CD8-positive, alpha-beta memory T cell (primary cell): ENCODE measurements at places on chromosomes 3 and 15.

- DNase-seq = no peak
Observed at GRCh38 chr15:27057904-27058645, 87.1 kb downstream of the GABRG3 start.

GRCh38 chr3:59386165-59386564, 336.3 kb upstream of the CFAP20DC start:
- DNase-seq = no peak

DNA sequence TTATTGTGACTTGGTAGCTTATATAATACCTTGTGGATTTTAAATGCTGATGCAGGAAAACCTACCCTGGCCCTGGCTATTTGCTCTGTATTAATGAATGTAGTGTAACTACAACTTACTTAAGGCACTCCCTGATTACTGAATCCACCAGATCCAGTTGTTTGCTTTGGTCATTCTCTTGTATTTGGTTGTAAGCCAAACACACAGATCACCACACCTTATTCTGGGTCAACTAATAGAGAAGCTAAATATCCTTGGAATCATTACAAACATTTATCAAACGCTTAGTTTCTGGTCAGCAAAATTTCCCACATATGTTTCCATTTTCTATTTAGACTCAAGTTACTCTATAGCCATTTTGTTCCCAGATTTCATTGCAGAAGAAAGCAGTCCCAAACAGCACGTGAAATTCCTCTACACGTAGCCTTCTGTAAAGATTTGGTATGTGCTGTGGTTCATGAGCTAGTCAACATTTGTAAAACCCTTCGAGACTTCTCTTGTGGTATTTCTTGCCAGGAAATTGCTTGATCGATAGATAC, 322.6 kb downstream of the MEX3B start:
- DNase-seq = no peak

- no peak for DNase-seq
Observed at GRCh38 chr3:175149675-175150074, 290.5 kb downstream of the NAALADL2 start.

GRCh38 chr3:143608966-143609365, 239.3 kb downstream of the SLC9A9 start:
- DNase-seq = no peak

DNA sequence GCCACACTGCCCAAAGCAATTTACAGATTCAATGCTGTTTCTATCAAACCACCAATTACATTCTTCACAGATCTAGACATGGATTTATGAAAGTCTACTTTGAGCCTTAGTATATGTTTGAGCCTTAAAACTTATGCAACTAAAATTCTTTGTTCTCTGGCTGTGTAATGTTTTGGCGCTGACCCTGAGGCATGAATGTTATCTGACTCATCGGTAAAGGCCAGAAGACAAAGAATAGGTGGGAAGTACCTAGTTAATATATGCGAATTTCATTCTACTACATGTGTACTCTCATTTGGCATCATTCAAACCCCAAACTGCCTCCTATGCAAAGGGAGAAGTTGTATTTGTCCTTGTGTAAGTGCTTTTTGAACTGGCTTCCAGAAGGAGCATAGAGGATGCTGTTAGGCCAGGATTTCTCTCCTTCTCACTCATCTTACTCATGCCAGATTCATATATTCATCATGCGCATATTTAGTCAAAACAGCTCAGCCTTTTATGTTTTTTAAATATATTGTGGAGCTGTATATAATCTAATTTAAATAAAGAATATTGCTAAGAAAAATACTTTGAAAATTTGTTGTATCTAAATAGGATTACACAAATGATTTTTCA, 204.2 kb downstream of the NFKBIZ start:
- no peak for DNase-seq

DNA sequence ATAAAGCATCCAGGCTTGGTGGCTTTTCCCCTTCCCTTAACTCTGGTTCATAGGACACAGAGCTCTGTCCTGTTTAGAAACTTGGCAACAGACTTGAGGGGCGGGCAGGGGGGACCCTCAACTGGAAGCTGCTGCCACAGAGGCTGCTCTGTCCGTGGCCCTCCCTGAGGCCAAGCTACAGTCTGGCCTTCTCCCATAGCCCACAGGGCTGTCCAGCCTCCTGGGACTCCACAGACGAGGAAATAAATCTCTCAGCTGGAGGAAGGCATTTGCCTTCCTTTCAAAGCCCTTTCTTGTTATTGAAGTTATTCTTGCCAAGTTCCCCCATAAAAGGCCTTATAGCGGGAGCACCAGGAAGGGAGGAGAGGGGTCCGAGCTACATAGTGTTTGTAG, 248.8 kb upstream of the TPM1 start:
- no peak for DNase-seq

- no peak for DNase-seq
Observed at GRCh38 chr3:78260388-78260787, 1220.5 kb downstream of the ROBO2 start.

- DNase-seq = no peak
Observed at GRCh38 chr3:133857767-133858166, 37.9 kb downstream of the RAB6B start.

DNA sequence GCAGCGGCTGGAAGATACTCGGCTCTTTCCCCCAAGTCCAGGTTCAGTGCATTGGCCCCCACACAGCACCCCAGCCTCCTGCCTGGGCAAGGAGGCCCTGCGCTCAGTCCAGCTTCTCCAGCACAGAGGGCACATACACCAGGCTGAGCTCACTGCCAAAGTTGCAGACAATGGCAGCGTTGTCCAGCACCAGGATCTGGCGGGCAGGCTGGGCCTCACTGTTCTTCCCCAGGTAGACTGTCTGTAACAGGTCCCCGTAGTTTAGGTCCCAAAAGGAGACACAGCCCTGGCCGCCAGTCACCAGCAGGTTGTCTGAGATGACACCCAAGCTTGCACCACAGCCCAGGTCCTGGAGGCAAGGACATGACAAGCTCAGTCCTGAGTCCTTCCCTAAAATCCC, 32.9 kb downstream of the PTPN23 start:
- no peak for DNase-seq

DNA sequence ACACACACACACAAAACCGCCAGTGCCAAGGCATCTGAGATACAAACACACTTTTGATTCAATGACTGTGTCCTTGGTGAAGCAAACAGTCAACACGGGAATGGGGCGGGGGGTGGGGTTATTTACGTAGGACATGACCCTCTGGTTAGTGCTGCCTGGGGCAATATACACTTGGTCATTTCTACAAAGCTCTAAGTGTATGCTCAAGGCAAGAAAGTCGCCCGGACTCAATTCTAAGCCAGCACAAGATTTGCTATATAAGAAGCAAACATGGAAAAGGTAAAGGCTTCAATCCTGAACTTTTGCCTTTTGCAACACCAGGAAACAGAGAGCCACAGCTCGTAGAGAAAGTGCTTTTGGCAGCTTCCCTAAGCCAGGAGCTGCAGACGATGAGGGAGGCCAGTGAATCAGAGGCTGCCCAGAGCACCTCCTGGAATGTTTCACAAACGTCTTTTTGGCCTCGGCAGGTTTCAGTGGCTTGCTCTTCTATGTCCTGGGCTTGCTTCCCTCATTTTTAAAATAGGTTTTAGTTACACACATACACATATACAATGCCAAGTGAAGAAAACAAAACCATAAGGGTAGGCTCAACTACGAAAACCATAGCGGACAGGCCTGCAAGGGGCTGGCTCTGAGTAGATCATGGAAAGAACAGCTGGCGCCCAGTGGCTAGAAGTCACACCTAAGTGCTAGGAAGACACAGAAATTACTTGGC, 73.6 kb downstream of the TM4SF4 start:
- DNase-seq = no peak

DNA sequence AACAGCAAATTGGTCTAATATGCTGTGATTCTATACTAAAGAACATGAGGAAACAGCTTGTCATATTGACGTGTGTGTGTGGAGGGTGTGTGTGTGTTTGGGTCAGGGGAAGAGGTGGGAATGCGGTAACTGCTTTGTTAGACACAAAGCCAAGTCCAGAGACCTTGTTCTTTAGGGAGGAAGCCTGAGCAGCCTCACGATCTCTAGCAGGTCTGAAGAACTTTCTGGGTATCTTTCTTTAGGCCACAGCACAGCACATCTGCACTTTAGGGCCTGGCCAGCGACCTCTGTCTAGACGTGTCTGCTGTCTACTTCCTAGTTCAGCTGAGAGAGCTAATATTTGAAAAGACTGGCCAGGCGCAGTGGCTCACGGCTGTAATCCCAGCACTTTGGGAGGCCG, 220.0 kb upstream of the TPRG1 start:
- DNase-seq = no peak

DNA sequence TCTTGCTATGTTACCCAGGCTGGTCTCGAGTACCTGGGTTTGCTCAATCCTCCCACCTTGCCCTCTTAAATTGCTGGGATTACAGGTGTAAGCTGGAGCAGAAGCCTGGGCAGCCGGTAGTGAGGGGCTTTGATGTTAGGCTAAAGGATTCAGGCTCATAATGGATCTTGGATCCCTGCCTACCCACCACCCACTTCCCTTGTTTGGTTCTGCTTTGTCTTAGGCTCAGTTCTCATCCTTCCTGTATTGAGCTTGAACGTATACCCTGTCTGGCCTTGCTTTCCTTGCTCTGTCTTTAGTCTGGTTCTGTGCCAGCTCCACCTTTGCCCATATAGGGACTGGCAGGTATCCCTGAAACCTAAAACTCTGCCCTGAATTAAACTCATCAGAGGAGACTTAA, 1.7 kb downstream of the PPCDC start:
- no peak for DNase-seq
